ENCODE measurements at places on chromosomes 7 and 10.

GRCh38 chr10:6988654-6989053, 408.6 kb upstream of the PRKCQ start:
- DNase-seq, result no peak

DNA sequence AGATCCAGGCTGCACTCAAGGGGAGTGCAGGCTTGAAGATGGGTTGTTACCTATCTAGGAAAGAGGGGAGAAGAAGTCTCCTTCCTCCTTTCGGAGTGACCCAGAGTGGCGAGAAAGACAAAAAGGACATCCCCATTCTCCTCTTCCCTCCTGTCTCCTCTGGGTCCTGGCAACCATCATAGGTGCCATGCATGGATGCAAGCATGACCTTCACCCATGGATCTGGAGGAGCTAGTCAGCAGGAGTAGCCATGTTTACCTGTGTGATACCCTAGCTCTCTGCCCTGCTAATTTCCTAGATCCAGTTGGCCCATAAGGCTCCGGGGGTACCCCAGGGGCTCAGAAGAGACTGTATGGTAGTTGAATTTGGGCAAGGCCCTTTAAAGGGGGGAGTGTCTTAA, 17.2 kb upstream of the CROT start:
- DNase-seq, result no peak

GRCh38 chr7:27156508-27156898, at the start of gene HOXA7:
Gene HOXA7 (minus strand): TSS chr7:27156675. CDS start chr7:27156545, 130 bp downstream.
- DNase-seq, result peak; percentile 94

GRCh38 chr10:123472606-123473005, 193.5 kb upstream of the GPR26 start:
- DNase-seq, result no peak

- DNase-seq, result no peak
Observed at GRCh38 chr7:134599371-134599770, 47.3 kb upstream of the BPGM start.

GRCh38 chr10:14556285-14556956, 218.3 kb downstream of the FAM107B start:
- DNase-seq, result no peak

DNA sequence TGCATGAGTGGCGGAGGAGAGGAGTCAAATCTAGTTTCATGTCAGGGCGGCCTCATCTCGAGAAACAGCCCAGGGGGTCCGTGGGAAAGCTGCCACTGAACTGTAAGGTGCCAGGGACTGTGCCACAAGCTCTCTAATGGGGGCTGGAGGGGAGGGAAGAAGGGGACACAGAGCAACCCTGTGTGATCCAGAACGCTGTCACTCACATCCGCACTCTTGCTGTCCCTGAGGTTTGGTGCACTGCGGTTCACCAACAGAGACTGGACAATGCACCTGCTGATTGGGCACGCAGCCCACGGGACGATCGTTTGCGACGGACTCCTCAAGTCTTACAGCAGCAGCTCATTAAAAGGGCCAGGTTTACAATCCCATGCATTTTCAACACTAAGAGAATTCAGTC, 47.7 kb downstream of the AMZ1 start:
- DNase-seq, result no peak

GRCh38 chr10:72421885-72422540, 67.3 kb upstream of the DNAJB12 start:
- DNase-seq, result no peak

GRCh38 chr7:37825038-37825437, 23.4 kb upstream of the NME8 start:
- no peak for DNase-seq

- no peak for DNase-seq
Observed at GRCh38 chr10:83603708-83604107, 535.6 kb upstream of the GHITM start.

GRCh38 chr7:74560086-74560719, 97.3 kb upstream of the GTF2I start:
- DNase-seq, result no peak

DNA sequence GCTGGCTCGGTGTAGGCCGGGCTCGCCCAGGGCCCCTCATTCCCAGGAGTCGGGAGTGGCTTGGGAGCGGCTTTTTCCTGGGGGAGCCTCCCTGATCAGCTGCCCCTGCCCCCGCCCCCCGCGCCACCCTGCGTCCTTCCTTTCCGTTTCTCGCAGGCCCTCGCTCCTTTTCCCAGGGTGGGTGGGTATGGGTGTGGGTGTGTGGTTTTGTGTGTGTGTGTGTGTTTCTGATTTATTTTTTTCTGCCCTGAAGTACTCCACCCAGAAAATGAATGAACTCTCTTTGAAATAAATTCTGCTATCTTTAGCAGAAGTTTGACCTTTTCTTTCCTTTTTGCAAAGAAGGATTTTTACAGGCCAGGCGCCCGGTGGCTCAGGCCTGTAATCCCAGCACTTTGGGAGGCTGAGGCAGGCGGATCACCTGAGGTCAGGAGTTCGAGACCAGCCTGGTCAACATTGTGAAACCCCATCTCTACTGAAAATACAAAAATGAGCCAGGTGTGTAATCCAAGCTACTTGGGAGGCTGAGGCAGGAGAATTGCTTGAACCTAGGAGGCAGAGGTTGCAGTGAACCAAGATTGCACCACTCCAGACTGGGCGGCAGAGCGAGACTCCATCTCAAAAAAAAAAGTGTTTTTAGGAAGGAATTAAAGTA, 30.0 kb upstream of the AP5Z1 start:
- no peak for DNase-seq

DNA sequence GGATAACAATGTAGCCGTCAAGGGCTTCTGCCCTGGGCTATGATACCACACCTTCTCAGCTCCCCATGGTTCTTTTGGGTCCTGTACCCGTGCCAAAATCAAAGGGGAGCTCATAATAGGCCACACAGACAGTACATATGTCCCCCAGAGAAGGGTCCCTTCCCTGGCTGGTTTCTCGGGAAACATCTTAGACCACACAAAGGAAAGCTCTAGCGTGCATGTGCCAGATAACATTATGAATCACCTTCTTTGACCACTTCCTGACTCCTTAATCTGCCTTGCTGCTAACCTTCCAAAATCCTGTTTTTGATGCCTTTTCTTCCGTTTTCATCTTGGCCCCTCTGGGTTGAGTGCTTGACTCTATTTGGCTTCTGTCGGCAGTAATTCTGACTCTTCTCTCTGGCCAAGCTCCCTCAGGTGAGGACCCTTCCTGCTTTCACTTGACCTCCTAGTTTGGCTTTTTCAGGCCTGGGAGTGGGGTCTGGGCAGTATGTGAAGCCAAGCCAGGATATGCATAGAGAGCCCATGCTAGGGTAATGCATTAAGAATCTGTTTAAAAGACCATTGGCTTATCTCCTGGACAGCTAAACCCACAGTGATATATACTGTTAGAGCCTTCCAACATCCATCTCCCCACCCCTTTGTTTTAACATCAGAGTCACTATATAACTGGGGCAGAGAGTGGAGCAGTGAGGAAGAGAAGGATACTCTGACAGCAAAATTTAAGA, 84.8 kb downstream of the ANLN start:
- DNase-seq, result no peak

DNA sequence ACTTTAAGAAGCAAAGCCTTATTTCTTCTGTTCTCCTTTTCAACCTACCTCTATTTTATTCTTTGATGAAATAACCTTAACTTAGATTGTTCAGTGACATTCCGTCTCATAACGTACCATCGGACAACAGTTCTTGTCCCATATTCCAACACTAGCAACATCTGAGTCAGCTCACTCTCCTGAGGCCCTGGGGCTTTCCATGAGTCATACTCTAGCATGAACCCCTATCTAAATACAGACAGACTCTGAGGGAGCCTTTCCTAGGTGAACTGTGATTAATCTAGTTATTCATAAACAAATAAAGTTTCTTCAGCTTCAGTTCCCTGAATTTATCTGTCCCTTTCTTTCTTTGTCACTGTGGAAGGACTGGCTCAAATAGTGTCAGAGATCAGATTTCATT, 168.7 kb upstream of the LYZL1 start:
- no peak for DNase-seq

Data from right forelimb (tissue), 1 donor.